ENCODE measurements at places on chromosomes 7 and 10.

DNA sequence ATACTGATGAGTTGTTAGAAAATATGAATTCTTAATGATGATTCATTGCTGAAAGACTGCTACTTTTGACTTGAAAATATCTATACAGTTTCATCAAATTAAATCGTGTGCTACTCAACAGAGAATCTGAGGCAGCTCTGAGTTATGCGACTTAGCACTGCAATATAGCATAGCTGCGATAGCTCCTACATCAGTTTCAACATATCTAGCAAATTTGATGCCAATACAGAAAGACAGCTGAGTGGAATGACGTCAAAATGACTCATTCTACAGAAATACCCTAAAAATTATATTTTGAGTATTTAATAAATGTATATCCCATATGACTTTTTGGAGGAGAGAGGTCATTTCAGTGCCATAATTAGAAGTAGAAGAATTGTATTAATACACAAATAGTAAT is 1.1 kb upstream of the TARP start:
- no peak for DNase-seq

GRCh38 chr7:138864667-138865066 is 66.7 kb upstream of the ATP6V0A4 start:
- DNase-seq, result no peak

DNA sequence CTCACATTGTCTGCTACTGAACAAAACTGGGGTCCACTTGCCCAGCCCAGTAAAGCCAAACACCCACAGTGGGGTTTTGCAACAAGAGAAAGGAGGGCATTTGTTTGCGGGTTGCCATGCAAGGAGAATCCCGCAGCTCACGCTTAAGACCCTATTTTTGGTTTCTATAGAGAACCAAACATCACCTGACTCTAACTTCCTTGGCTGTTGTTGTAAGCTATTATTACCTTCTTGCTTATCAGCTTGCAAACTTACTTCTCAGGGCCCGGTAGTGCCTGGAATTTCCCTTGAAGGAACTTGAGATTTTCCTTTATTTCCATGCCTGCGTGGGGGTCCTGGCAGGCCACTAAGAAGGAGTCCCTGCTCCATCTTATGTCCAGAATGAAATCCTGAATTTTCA is 20.7 kb downstream of the IFIT3 start:
- DNase-seq, result no peak

DNA sequence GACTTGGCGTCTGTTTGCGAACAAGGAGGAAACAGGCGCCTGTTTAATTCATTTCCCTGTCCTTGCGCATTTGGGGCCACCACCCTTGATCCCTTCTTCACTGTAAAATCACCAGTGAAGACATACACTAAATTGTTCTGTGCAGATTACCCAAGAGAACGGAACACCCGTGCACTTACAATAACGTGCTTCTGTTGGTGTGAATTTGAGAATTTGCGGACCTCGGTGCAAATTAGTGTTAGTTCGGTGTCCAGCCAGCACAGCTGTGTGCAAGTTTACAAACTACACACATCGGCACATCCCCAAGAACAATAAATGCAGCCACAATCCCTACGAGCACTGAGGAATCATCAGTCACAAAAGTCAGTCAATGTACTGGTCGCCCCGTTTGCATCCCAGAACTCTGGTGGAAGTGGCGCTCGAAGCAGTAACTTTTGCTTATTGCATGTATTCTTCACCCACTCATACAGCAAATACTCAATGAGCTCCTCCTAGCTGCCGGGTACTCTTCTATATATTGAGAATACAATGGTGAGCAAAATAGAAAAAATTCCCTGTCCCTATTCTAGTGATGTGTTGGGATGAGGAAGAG is 786 bp upstream of the CNOT4 start:
- DNase-seq, result no peak

- DNase-seq, result peak; percentile 40
Observed at GRCh38 chr7:92621026-92621540, 30.9 kb upstream of the FAM133B start.

DNA sequence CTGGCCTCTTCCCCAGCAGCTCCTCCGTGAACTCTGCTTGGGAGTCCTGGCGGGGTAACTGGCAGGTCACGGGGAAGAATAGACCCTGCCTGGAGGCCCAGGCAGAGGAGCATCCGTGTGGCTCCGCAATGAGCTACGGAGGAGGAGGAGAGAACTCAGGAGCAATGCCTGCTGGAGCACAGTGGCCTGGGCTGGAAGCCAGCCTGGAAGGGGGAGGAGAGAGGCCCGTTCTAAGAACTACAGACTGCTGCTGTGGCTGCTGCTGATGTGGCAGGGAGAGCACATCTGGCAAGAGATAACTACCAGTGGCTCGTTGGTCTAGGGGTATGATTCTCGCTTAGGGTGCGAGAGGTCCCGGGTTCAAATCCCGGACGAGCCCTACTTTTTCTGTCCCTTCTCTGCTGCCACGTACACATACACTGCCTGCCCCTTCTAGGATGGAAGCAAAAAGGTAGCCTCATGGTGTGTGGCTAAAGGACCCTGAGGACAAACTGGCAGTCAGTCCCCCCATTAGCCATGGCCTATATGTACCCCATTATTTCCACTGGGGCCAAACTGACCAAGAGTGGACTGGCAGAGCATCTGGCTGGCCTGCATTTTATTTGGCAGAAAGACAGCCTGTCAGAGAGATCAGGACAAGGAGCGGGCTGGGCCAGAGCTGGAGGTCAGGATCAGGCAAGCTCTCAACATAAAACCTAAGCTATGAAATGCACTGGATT is 7.7 kb upstream of the OPN1SW start:
- DNase-seq, result no peak

- no peak for DNase-seq
Observed at GRCh38 chr7:101729241-101729883, 88.1 kb upstream of the CUX1 start.

GRCh38 chr10:132492323-132493025 is 45.1 kb upstream of the INPP5A start:
- DNase-seq, result no peak

DNA sequence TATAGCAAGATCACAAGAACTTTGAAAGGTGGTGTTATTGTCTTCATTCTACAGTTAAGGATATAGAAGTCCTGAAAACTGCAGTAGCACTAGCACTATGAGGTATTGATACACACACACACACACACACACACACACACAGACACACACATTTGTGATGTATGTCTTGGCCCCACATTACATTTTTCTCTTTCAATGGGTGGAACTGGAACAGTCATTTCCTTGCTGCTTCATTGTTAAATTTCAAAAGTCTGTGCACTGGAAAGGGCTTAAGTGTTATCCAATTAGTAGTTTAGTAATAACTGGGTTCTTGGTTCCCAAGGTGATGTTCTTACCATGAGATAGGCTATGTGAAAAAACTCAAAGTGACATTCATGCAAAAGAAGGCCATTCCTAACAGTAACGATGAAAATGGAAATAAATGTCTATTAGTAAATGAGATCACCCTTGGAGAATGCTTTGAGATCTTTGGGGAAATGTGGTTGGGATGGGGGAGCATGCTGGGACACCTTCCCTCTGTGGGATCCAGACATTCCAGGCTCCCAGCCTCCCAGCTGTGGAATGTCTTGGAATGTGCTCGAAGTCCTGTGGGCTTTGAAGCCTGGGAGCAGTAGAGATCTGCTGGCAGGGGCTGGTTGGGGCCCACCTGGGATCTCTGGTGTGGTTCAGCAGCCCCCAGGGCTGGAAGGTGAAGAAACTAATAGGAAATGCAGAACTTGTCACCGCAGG is 37.4 kb upstream of the CALD1 start:
- no peak for DNase-seq

DNA sequence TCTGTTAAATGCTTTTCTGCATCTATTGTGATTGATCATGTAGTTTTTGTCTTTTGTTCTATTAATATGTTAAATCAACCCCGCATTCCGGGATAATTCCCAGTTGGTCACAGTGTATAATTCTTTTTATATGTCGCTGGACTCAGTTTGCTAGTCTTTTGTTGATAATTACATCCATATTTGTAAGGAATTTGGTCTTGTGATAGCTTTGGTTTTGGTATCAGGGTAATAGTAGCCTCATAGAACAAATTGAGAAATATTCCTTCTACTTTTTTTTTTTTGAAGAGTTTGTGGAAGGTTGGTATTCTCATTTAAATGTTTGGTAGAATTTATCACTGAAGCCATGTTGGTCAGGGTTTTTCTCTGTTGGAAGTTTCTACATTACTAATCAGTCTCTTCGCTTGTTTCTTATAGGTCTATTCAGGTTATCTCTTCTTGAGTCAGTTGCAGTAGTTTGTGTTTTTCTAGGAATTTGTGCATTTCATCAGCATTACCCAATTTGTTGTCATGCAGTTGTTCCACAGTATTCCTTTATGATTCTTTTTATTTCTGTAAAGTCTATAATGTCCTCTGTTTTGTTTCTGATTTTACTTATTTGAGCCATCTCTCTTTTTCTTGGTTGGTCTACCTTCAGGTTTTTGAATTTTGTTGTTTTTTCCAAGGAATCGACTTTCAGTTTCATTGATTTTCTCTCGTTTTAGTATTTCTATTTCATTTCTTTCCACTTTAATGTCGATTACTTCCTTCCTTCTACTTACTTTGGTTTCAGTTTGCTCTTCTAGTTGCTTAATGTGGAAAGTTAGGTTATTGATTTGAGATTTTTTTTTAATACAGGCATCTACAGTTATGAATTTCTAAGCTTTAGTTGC is 64.6 kb upstream of the GJD4 start:
- DNase-seq, result no peak

DNA sequence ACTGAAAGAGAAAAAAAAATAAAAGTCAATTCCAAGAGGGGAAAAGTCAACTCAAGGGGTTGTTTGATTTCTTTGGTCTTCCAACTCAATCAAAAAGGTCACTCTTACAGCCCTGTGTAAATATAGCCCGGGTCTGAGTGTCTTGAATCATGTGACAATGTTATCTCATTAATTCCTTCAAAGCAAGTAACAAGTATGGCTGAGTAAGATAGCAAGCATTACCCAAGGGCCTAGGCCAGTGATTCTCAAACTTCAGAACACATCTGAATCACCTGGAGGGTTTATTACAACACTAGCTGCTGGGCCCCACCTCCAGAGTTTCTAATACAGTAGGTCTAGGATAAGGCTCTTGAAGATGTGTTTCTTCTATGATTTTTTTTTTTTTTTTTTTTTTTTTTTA is 125.0 kb downstream of the PRLHR start:
- DNase-seq, result no peak

- no peak for DNase-seq
Observed at GRCh38 chr10:63633677-63634487, 112.7 kb downstream of the REEP3 start.

DNA sequence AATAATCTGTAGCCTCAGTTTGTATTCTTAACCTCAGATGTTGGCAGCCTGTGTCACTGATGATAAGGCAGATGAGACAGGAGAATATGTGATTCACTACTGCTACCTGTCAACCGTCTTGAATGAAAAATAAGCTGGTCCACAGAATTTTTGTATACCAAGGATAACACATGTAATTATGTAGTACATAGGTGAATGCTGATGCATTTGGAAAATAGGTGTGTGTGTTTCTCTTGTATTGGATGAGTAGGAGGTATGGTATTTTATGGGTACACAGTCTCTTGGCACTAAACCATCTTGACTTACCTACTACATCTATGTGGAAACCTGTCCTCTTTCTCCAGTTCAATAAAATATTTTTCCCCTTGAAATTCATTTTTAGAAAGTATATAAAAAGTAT is 20.7 kb upstream of the ZRANB1 start:
- no peak for DNase-seq

DNA sequence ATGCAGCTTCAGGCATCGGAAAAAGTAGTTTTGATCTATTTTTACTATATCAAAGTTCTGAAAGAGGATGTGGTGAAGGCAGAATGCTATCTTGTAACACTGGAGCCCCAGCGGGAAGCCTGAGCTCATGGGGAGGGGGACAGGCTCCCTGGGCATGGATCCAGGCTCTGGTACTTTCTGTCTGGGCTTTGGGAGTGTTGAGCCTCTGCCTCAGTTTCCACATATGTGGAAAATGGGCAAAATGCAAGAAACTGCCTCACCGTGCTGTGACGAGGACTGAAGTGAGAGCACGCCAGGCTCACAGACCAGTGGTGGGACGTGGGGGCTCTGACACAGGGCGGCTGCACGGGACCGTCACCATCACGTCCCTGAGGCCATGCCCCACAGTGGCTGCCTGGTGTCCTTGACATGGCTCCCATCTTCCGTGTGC is 182.9 kb upstream of the SHH start:
- no peak for DNase-seq

DNA sequence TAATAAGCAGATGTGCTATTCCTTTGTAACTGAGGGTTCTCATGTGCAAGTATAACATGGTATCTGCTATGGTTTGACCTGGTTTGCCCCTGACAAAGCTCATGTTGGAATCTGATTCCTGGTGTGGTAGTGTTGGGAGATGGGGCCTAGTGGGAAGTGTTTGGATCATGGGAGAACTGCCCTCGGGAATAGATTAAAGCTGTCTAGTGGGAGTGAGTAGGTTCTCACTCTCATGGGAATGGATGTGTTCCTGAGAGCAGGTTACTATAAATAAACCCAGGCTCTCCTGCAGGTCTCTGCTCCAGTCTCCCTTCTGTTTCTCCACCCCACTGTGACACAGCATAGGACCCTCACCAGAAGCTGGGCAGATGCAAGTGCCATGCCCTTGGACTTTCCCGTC is 97.7 kb downstream of the ATE1 start:
- no peak for DNase-seq

DNA sequence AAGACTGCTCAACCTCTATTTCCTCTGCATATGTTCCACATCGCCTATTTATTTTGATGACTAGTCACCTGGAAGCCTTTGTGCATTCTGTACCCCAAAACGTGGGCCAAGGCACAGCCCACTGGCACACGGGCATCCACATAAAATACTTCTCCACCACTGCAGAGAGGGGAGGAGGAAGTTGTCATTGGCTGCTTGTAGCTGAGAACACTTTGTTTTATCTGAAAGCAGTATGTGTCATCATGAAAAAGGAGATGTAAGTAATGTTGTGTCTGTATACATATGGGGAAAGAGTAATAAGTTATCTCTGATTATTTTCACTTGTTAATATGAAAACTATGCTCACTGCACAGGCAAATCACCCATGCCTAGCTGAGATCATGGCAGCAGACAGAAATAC is 48.2 kb upstream of the AMPH start:
- no peak for DNase-seq

GRCh38 chr7:143882020-143882603 is 19.9 kb downstream of the TCAF1 start:
- no peak for DNase-seq

- DNase-seq, result no peak
Observed at GRCh38 chr7:47150497-47151260, 431.2 kb downstream of the TNS3 start.

GRCh38 chr10:69801094-69801433 is 642 bp upstream of the COL13A1 start:
- DNase-seq, result peak; percentile 14

DNA sequence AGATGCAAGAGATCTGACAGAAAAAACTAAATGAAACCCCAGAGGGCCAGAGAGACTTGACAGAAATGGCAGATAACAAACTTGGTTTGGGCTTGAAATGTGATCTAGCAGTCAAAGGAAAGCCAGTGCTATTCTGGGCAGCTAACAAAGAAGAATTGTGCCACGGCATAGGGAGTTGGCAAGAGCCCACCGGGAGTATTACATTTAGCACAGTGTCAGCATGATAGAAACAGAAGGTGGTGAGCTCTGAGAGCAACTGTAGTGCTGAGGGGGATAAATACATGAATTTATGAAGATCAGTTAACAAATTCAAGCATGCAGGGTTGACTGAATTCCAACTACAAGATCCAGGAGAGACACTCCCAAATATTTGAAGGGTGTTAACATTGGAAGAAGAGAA is 91.1 kb downstream of the AHCYL2 start:
- DNase-seq, result no peak

All from stimulated activated CD4-positive, alpha-beta T cell treated with anti-CD3 and anti-CD28 coated beads, Interleukin-15, amount 100 ng/mL, for 1 hour (primary cell).